Activated CD4-positive, alpha-beta T cell treated with anti-CD3 and anti-CD28 coated beads, Interleukin-2, amount 50 U/mL, for 24 hours (primary cell): ENCODE measurements at places on chromosomes 3 and 15.

DNA sequence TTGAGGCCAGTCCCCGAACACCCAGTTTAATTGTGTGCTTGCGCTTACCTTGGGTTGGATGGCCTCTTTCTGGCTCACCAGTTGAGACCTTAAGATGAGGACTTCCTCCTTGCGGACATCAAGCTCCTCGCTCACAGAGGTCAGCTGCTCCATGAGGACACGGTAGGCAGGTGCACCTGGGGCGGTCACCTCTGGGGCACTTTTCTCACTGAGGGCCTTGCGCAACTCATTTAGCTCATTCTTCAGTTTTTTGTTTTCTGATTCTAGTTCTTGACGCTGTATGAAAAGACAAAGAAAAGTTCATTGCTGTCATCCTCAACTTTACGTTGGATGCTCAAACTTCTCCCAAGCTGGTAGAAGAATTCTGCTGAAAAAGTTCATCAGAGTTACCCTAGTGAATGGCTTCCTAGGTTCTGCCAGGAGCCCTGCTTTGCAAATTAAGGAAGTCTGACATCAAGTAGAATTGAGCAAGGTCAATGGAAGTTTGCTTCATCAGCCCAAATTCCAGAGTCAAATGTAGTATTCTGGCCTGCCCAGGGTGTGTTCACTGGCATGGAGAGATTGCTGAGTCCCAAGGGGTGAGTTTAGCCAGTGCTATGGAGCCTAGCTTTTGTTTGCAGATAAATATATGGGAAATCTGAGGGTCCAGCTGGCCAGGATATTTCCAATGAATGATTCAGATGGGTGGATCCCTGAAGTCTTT is 55.8 kb upstream of the MYO5C start:
- no peak for DNase-seq

DNA sequence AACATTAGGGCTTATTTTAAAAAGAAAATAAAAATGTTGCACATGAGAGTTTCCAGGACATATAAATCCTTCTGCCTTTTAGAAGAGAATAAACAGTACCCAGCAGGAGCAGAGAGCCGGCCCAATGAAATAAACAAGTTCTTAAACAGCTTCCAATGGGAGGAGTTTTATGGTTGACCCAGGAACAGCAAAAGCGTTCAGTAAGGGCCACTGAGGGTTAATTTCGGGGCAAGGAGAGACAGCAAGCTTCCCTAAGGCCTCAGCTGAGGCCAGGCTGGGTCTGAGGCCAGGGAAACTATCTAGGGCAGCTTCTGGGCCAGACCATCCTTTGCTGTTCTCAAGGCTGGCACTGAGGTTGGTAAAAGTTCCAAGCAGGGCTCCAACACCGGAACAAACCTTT is 3.4 kb downstream of the PDZRN3 start:
- no peak for DNase-seq

- DNase-seq, result no peak
These were observed 20.7 kb downstream of the GBE1 start for GRCh38 chr3:81740731-81741130.

DNA sequence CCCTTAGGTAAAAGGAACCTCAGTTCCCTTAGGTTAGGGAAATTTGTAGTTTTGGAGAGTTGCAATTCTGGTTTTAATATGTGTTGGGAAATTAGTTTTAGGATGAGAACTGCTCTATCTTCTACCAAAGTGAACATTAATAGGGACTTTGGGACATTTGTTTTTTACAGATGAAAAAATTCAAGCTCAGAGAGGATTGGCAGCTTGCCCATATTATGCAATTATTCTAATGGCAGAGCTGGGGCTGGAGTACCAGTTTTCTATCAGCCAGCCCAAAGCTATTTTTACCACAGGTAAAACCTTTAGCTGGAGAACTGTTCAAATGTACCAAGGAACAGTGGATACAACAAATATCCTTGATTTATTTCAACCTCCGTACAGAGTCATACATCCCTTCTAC is 127.0 kb downstream of the CPNE4 start:
- DNase-seq, result no peak

GRCh38 chr3:33385423-33385822 is 54.8 kb downstream of the UBP1 start:
- DNase-seq, result no peak

- no peak for DNase-seq
These were observed 14.0 kb downstream of the ABHD6 start for GRCh38 chr3:58251631-58252035.

DNA sequence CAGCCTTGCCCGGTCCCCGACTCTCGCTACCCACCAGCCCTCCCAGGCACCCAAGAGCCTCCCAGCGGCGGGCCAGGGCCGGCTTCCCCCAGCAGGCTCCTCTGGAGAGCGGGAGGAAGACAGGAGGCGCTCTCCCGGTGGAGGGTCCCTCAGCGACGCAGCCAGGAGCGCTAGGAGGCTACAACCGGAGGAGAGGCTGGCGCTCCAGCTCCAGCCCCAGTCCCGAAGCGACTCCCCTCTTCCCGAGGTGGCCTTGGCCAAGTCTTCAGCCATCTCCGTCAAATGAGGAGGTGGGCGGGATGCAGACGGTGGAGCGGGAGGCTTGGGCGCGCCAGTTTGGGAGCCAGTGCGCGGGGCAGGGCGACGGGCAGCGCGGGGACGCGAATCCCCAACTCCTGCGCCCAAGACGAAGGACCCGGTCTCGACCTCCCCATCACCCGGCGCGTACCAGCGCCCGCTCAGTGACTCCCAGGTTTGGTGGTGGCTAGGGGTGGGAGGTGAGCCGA is 722 bp downstream of the CHRNA3 start:
- no peak for DNase-seq

- no peak for DNase-seq
These were observed 552.3 kb downstream of the NTRK3 start for GRCh38 chr15:87704276-87704675.

DNA sequence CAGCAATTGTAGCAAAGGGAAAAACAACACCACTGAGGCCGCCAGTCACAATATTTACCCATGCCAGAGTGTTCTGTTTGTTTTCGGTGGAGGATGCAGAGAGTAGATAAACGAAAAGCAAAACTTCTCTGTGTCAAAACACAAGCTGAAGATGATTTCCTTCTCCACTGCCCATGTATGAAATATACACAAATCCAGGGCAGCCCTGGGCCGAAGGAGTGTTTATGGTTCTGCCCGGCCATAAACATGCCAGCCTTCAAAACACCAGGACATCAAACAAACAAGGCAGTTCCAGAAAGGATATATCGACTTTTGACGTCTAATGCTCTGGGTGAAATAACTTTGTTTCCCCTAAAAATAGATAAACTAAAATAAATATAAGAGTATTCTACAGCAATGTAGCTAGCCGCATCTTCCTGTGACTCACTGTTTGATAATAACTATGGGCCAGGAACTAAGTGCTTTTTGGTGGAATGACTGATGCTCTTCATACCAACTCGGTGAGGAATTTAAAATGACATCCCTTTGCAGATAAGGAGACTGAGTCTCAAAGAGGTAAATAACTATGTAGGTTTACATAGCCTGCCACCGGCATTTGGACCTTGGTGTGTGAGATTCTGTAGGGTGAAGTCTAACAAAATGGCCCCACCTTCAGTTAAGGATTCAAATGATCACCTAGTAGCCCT is 82.8 kb downstream of the MAGI1 start:
- no peak for DNase-seq

DNA sequence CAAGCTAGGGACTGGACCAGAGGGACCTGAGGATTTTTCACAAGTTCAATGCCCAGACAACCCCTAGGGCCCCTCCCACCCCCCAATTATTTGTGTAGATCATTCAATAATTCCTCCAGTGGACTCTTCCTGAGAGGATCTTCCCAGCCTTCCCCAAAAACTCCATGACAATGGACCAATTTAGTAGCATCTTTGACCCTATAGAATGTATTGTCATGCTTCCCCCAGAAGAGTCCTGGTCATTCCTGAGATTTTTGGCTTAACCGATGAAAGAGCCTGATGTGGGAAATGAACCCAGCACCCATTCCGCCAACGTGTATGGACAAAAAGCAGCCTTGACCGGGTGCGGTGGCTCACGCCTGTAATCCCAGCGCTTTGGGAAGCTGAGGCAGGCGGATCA is 119.2 kb upstream of the RNF7 start:
- no peak for DNase-seq

DNA sequence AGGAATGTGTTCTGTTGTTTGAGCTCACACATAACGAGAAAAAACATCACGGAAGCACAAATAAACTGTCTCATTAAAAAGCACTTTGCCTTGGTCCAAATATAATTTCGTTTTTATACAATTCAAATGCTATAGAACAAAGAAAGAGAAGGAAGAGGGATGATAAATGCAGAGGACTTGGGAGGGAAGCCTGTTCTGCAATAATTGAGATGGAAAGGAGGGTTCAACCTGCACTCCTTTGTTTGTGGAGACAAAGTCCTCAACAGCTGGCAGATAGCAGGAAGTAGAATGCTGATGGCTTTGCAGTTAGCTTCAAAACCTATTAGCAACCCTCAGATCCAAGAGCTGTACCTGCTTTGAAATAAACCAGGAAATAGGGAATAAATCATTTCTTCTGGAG is 1010.8 kb downstream of the FHIT start:
- DNase-seq, result no peak

DNA sequence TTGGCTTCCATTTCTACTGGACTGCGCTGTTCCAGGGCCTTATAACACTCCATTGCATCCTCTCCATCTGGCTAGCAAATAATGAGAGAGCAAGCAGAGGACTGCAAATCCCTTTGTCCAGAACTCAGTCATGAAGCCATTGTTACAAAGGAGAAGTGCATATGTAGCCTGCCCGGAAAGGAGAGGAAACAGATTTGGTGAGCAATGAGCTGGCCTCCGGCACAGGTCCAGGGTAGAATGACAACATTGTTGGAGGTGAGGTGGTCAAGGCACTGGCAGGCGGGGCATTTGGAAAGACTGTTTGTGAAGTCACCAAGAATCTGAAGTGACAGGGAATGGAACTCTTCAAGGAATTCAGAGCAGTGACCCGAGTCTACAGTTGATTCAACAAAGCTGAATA is 25.0 kb upstream of the ATP1B3 start:
- DNase-seq, result no peak

GRCh38 chr15:52733088-52733487 is 53.9 kb upstream of the ATOSA start:
- no peak for DNase-seq

DNA sequence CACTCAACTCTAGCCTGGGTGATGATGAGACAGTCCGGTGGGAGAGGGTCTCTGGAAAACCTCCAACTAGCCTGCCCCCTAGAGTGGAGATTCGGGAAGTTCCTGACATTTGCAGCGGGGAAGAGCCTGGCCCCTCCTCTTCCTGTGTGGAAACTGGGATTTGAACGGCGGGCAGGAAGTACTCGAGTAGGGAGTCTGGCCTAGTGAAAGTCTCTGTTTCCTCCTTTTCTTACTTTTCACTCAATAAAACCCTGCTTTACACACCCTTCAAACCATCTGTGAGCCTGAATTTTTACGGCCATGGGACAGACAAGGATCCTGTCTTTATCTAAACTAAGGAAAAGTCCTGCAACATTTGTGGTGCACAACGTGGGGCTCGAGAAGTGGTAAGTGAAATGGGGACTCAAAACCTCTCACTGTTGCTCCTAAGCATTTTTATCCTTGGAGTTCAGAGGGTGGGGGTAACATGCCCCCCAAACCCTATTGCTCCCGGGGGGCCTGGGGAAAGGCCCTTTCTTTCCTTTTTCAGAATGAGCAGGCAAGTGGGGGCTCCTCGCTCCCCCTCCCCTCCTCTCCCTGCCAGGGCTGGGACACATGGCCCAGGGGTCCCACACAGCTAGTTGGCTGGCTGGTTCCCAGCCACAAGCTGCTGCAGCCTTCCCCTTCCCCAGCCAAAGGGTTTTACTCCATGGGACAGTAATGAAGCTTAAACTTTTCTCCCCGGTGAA is 224.7 kb upstream of the GBE1 start:
- no peak for DNase-seq

DNA sequence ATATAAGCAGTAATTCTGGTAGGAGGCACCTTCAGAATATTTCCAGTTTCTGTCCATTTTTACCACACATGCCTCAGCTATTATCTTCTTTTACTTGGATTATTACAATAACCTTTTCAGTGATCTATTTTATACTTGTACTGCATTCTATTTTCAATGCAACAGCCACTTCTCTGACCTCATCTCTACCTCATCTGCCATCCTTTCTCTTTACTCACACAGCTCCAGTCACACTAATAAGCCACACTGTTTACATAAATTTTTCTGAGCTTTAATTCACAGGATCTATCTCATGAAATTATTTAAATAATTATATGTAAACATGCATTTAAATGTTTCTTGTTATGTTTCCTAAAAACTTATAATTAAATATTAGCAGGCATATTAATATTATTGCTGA is 47.3 kb upstream of the BCHE start:
- DNase-seq, result no peak

DNA sequence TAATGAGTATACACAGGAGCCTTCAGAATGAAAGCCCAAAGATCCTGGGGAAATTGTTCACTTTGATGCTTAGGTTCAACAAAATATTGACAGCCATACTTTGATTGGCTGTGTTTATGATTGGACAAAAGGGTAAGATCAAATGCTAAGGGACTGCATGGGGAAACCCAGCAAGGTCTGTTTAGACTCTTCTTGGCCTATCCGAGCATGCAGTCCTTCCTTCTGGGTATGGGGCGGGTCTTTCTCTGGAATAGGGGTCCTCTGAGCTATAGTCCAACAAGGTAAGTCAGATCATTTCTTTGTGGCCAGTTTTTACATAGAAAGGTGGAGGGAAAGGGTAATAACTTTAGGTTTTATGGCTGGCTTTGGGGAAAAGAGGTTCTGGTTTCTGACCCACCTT is 52.9 kb upstream of the ACKR4 start:
- DNase-seq, result no peak

GRCh38 chr15:70036585-70037291 is 61.0 kb downstream of the TLE3 start:
- no peak for DNase-seq

GRCh38 chr3:177195242-177195991 is 1.9 kb downstream of the TBL1XR1 start:
- no peak for DNase-seq

DNA sequence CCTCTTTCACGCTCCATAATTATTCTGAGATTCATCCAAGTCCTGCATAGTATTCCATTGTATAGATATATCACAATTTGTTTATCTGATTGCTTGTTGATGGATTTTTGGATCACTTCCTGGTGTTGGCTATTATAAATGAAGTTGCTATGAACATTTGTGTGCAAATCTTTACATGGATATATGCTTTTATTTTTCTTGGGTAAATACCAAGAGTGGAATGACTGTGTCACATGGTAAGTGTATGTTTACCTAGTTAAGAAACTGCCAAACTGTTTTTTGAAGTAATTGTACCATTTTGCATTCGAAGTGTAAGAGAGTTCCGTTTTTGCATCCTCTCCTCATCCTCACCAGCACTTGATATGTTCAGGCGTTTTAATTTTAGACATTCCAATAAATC is 34.6 kb upstream of the ROPN1 start:
- DNase-seq, result no peak

- DNase-seq, result no peak
These were observed 127.9 kb downstream of the CD47 start for GRCh38 chr3:107962946-107963345.

- DNase-seq, result no peak
These were observed 78.1 kb upstream of the LMOD3 start for GRCh38 chr3:69200384-69201068.
